Stimulated activated CD4-positive, alpha-beta T cell treated with anti-CD3 and anti-CD28 coated beads, Interleukin-2, amount 100 ng/mL, for 24 hours (primary cell): ENCODE measurements at places on chromosomes 2 and 18.

GRCh38 chr2:54081574-54081973 lies 33.8 kb upstream of the ACYP2 start:
- DNase-seq = peak; percentile 31

- peak; percentile 36 for DNase-seq
Observed at GRCh38 chr2:190717764-190718651, 69.1 kb downstream of the NAB1 start.

- no peak for DNase-seq
Observed at GRCh38 chr18:40055262-40055661, 1899.8 kb upstream of the PIK3C3 start.

DNA sequence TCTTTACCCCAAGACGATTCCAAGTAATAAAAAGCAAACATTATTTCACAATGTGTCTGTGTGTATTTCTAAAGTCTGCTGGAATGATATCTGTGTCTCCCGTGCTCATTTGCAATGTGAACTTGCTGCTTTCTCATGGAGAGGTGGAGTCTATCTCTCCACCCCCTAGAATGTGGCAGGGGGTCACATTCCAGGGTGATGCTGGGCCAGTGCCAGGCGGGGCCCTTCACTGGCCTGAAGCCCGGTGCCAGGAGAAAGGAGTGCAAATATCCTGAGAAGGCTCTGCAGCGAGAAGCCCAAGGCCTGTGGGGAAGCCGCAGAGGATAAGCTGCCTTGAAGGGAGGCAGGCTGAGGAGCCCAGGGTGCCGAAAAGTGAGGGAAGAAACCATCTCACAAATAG lies 26.8 kb upstream of the LDLRAD4 start:
- DNase-seq = no peak

GRCh38 chr2:18426174-18426573 lies 134.3 kb downstream of the RDH14 start:
- DNase-seq = no peak

DNA sequence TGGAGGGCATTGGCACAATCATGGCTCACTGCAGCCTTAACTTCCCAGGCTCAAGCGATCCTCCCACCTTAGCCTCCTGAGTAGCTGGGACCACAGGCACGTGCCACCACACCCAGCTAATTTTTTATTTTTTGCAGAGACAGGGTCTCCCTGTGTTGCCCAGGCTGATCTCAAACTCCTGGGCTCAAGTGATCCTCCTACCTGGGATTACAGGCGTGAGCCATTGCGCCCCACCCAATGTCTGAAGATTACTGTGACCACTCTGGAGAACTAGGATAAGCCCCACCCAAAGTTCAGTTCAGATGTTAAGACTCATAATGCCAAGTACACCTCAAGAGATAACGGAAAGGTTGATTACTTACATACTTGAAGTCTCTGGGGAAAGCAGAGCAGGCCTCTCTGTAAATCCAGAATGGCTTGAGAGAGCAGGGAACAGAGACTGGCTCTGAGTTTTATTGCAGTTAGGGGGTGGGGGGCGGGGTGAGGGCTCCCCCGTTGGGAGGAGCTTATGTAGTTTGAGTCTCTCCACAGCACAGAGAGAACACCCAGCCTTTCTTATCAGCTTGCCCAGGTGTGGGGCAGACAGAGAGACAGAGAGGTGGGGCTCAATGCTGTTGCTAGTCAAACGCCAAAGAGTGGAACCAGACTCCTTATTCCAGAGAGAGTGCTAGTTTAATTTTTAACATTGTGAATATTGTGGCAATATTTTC lies 26.5 kb upstream of the ERICH2 start:
- no peak for DNase-seq

- DNase-seq = no peak
Observed at GRCh38 chr2:58899692-58900091, 658.6 kb upstream of the FANCL start.

GRCh38 chr2:84807063-84807485 lies 73.8 kb downstream of the TRABD2A start:
- no peak for DNase-seq

DNA sequence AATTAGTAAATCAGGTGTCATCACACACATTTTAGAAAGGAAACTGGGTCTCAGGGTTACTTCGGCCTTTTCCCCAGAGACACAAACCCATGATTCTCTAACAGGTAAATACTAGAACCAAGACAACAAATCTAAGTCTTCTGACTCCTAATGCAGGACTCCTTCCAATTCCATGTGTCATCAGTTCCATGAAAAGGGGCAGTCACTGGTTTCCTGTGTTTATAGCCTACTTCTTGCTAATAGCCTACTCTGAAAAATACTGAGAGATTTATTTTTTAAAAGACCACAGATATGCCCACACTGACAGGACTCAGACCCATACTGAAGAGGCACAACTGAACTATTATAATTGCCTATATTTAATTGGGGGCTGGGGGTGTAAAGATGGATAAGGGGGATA lies 33.0 kb downstream of the RAB1A start:
- no peak for DNase-seq

DNA sequence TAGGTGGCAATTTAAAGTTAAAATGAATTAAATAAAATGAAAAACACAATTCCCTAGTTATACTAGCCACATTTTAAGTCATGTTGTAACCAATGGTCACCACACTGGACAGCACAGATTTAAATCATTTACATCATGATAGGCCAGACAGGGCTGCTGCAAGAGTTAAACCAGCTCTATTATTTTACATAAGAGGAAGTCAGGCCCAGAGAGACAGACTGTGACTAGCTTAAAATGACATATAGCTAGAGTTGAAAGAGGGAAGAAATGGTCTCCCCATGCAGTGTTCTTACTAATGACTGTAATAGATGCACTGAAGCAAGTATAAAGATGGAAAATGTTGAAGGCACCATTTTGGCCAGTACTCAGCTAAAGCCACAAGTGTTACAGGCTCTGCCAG lies 69.6 kb downstream of the SLC66A3 start:
- no peak for DNase-seq

DNA sequence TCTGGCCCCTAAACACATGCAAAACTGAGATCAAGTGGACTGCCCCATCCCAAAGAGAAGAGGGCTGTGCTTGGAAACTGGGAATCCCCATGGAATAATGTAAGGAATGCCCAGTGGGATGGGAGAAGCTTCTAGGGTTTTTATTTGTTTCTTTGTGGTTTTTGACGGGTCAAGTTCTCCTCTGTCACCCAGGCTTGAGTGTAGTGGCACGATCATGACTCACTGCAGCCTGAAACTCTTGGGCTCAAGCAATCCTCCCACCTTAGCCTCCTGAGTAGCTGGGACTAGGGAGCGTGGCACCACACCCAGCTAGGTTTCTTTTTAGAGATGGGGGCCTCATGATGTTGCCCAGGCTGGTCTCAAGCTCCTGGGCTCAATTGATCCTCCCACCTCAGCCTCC lies 101.7 kb upstream of the ZSWIM2 start:
- DNase-seq = no peak

GRCh38 chr2:144097440-144098225 lies 422.3 kb downstream of the ZEB2 start:
- no peak for DNase-seq

DNA sequence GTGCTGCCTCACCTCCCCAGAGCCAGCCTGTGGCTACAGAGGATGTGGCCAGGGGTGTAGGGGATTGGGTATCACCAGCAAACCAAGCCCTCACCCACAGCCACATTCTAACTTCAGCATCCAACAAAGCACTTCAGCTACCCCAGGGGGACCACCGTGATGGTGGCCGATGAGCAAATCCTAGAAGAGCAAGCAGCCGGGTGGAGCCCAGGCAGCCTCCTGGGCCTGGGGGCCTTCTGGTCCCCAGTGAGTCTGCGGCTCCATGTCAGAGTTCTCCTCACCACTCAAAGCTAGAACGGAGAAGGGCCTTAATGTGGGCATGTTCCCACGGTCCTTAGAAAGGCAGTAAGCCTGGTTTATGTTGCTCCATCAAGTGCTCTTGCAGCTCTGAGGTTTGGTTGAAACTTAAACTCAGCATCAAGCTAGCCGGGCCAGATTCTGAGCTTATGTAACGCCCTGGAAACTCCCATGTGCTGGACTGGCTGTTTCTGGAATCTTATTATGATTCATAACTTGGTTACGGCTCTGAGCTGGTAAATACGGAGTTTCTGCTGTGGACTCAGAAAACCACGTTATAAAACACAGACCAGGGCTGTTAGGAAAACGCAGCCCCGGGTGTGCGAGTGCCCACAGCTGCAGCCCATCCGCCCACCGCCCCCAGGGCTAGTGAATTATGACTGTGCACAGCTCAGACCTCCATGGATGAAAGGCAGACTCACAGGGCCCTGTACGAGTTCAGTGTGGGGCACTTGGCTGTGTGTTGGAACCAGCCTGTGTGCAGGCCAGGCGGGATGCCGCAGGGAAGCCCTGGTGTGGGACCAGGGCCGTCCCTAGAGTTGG lies 99.8 kb downstream of the SEPTIN10 start:
- peak; percentile 16 for DNase-seq

DNA sequence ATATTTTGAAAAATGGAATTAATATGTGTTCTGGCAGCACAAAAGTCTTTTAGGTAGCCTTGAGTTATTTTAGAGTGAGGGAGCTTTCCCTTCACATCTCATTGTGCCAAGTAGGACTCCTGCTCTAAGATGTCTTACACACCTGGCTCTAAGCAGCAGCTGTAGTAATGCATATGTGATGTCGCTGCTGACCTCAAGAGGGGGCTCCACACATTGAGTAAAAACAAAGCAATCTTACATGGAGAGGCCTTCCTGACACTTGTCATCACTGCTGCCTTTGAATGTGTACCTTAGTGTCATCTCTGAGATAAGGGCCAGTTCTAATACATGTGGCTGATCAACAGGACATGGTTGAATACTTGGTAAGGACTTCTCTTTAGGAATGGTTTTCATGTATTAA lies 75.8 kb downstream of the ACTR3 start:
- no peak for DNase-seq

GRCh38 chr2:70790136-70790828 lies at the start of gene FIGLA:
Gene FIGLA (minus strand): TSS chr2:70790643. CDS start chr2:70790638, 5 bp downstream.
- DNase-seq = peak; percentile 4

GRCh38 chr2:78768016-78768415 lies 257.5 kb upstream of the REG3G start:
- no peak for DNase-seq

- DNase-seq = no peak
Observed at GRCh38 chr2:46074501-46074900, 222.7 kb upstream of the EPAS1 start.

GRCh38 chr2:68489282-68489681 lies 21.9 kb downstream of the APLF start:
- DNase-seq = no peak

DNA sequence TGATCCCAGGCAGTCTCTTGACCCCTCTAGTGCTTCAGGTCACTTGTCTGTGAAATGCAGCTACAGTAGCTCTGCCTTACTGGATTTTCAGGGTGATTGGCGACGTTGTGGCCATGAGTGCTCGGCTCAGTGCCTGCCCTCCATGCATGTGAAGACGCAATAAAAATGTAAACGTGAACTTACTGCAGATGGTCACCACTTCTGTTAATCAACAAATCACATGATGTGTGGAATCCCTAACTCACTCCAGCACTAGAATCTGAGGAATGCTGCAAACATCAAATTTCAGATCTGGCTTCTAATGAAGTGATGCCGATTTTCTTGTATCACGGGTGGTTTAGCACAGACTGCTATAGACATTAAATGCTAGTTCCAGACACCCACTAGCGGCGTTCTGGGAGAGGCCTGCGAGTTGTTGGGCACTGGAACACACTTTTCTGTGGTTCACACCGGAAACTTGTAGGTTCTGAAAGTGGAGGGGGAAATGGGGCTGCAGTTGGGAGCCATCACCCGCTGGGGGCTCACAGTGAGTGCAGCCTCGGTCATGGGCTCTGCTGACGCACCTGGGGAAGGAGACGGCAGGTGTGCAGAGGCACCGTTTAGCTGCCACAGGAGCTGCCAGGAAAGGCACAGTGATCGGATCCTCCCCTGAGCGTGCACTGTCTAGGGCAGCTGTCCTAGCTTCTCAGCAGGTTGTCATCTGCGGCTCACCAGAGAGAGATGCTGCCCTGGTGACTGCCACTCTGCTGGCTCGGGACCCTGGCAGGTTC lies 6.5 kb downstream of the CNDP1 start:
- DNase-seq = no peak

DNA sequence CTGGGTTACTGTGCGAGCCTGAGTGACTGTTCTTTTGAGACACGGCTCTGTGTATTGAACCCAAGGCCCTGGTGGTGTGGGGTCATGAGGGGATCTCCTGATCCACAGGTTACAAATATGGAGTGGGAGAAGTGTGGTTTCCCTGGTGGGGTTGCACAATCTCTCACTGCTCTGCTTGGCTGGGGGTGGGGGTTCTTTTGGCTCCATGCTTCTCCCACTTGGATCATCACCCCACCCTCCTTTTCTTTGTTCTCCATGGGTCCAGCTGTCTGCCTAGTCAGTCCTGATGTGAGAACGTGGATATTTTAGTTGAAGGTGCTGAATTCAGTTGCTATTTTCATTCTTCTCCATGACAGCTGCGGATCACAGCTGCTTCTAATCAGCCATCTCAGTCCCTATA lies 37.8 kb downstream of the AGPS start:
- no peak for DNase-seq

DNA sequence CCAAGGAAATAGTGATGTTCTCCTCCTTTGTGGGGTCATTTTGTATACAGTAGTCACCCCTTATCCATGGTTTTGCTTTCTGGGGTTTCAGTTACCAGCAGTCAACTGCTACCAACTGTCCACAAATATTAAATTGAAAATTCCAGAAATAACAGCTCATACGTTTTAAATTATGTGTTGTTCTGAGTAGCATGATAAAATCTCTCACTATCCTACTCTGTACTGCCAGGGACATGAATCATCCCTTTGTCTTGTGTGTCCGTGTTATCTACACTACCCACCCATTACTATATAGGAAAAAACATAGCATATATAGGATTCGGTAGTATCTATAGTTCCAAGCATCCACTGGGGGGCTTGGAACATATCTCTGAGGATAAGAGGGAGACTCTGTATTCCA lies 120.9 kb upstream of the DCC start:
- DNase-seq = no peak

DNA sequence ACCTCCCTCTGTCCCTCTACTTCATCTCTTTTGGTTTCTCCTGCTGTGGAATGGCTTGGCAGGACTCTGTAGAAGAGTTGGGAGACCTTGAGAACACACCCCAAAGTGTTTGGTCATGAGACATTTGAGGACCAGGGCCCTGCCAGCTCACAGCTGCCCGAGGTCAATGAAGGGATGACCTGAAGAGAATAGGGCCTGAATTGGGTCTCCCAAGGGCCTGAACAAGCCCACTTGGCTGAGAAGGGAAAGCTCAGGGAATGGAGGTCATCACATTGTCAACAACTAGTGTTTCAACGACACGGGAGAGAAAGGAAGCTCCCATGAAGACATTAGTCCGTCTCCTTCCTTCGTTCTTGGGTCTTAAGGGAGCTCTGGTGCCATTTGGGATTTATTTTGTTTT lies 52.8 kb downstream of the TTC32 start:
- no peak for DNase-seq

DNA sequence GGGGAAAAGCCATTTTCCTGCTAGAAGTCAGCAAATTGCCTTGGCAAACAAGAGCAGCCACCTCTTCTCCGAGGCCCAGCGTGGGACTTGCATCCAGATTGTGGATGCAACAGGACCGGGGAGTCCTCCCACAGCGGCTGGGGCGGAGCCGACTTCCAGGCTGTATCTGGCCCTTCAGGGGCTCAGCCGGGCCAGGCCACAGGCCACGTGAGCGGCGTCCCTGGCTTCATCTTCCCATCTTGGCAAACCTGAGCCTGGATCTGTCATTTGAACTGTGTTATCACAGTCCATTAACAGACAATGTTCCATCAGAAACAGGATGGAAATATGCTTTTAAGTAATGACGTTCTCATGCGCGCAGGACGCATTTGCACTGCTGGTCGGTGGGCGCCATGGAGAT lies 483.5 kb upstream of the SALL3 start:
- DNase-seq = no peak
